ENCODE measurements at places on chromosomes 4 and X. TPM values are rescaled to one million over a fixed set of nuclear protein-coding genes. Genes with fewer than 3 reads are reported as not detected.

Gene BMX
- 0.55 TPM for total RNA-seq

DNA sequence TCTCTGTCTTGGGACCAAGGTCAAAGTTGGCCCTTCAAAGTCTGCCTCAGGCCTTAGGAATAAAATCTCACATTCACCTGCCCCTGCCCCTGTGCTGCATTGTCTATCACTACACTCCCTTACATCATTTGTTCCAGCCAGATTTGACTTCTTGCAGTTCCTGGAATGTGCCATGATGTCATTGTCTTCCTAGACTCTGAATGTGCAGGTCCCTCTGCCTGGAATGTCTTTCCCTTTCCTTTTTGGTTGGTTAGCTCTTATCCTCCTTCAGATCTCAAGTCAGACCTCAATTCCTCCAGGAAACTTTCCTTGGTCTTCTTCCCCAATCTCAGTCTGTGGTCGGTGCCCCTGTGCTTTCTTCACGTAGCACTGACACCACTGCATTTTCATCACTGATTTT, 67.7 kb upstream of the EFNB1 start:
- DNase-seq: no peak

DNA sequence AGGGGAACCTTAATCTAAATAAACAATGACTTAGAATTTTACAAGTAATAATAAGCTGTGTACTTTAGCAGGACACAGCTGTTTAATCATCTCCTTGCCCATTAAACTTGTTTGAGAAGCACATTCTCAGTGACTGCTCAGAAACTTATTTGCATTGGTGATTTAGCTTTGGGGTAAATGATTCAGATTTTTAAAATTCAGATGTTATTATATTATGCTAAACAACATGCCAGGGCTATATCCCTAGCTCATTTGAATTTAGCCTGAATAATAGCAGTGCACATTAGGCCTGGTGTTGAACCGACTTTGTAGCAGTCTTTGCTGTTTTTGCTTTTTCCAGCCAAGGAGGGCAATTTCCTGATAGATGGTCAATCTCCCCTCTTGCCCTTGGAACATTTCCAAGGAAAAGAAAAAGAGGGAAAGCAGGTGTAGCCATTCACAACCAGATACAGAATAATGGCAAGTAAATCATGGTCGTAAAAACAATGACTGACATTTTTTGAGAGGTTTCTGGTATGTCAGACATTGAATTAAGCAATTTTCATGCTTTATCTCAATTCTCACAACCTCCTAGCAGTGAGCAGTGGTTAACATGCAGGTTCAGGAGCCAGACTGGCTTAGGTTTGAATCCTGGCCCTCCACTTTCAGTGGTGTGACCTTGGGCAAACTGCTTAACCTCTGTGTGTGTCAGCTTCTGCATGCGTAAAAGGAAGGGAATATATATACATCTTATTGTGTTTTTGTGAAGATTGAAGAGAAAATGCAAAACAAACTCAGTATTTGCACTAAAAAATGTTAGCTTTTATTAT, 16.8 kb downstream of the ARHGEF38 start:
- DNase-seq: no peak

- DNase-seq: peak; percentile 13
Measured at GRCh38 chrX:7170898-7171297, 22.9 kb upstream of the PUDP start.

DNA sequence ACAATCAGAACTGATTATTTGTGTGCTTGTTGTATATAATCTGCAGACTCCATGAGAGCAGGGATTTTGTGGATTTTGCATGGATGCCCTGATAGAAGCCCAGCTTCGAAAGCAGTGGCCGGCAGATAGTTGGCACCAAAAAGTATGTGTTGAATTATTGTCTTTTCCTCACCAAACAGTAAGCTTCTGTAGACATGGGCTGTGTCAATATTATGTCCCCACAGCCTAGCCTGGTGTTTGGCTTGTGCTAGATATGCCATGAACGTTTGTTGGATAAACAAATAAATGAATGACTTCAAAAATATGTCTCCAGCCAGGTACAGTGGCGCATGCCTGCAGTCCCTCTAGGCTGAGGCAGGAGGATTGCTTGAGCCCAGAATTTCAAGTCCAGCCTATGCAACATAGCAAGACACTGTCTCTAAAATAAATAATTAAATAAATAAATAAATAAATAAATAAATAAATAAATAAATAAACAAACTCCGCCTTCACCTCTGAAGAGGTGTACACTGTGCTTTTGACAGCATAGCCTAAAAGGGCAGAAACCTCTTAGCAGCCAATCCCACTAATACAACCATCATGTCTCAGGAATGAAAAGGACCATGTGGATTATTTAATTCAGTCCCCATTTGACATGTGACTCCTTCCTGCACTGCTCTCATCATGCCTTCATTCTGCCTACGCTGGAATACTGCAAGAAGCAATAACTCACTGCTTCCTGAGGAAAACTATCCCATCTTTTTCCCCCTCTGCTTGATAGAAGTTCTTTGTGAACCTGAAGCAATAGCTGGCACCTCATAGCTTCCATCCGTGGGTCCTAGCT, 335.2 kb downstream of the FBXW7 start:
- no peak for DNase-seq

DNA sequence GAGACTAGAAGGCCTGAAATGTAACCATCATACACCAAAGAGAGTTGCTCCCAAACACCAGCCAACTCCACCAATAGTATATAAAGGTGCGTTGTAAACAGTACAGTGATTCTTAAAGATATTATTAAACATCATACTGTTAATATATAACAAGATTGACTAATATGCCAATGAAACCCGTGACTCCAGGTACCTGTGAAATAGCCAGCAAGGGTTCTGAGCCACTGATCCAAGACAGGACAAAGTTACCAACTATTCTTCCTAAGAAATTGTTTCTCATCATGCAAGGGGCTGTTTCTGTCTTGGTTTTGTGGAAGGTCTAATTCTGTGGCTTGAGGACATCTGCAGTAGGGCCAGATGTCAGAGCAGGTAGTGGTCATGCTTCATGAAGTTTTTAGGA, 47.2 kb downstream of the FHL1 start:
- no peak for DNase-seq

GRCh38 chr4:85603437-85604336, 128.7 kb downstream of the ARHGAP24 start:
- no peak for DNase-seq

DNA sequence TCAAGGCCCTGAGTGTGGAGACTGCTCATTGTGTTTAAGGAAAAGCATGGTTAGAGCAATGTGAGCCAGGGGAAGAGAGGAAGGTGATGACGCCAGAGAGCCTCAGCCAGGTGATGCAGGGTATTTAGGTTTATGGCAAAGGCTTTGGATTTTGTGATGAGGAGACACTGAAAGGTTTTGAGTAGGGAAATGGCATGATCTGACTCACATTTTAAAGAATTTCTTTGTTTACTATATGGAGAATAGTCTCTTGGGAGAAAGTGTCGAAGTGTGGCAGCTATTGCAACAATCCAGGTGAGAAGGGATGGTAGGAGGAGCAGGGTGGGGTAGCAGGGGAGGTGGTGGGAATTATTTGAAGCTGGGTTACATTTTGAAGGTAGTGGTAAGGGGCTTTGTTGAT, 293.4 kb upstream of the IGFBP7 start:
- DNase-seq: no peak

DNA sequence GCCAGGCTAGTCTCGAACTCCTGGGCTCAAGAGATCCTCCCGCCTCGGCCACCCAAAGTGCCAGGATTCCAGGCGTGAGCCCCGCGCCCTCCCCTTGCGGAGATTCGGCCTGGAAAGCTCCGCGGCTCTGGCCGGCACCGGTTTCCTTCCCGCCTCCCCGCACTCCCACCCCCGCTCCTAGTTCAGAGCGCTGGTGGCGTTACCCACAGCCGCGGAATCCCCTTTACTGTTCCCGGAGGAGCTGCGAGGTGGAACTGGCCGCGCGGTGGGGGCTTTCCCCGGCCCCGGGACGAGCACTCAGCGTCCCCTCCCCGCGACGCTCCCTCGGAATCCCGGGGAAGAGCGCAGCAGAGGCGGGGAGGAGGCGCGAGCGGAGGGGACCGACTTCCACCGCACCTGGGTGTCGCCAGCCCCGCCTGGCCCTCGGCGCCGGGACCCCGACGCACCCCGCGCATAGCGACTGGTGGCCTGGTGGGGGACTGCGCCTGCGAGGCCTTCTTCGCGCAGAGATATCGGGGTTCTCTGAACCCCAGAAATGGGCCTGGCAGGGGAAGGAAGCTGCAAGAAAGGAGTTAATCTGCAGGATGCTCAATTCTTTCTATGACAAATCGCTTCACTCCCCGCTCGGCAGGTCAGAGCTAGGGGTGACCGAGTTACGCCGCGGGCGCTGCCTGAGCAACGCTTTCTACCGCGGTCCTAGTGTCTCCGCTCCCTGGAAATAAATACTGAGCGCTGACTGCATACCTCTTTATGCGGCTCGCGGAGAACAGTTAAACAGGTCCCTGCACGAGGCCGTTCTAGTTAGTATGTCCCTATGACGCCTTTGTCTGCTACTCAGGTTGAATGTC, 14.6 kb upstream of the SLC25A4 start:
- DNase-seq: peak; percentile 62

Gene CDKL2
- total RNA-seq: 11.3 TPM

DNA sequence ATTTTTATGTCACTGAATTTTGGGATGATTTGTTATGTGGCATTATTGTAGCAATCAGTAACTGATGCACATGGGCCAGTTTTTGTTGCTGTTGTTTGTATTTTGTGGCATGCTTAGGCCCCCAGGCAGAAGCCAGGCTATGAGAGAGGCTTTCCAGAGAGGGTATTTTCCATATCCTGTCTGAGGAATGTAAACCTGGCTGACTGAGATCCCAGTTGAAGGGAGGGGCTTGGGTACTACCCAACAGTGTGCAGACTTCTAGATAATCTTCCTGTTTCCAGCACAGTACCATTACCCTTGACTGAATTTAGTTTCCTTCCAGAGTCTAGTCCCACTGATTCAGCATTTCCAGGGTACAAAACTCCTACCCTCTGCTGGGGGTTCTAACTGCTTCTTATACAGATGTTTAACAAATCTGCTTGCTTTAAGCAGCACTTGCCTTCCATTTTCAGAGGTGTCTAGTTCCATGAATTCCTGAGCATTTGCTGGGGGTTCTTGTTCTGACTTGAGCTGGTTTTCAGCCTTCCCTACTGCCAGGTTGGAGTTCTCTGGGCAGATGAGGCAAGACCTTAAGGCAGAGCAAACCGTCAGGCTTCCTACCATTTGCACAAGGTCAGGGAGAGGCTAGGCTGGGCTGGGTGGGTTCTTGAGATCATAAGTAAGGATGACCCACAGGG, 104.7 kb upstream of the EGFL6 start:
- no peak for DNase-seq

DNA sequence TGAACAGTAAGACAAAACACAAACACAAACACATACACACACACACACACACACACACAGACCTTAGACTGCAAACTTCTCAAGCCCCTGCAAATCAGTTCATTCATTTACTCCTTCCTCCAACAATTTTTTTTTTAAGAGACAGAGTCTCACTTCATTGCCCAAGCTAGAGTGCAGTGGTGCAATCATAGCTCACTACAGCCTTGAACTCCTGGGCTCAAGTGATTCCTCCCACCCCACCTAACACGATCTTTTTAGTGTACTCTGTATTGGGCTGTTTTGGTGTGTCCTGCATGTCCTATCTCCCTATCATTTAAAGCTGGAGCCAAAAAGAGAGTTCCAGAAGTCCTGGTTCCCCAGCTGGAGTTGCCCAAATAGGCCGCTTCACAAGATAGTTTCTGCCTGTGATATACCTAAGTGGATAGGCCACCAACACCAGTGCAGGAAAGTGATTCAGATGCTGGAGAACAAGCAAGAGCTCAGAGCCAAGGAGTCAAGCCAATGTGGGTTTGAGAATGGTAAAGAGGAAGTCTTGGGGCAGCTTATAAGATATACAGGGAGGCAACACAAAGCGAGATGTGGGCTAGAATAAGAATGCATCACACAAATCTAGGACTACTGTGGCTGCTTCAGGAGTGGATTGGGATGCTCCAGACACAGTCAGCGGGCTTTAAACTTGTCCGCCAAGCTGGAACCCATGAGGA, 85.4 kb upstream of the RAPGEF2 start:
- no peak for DNase-seq

DNA sequence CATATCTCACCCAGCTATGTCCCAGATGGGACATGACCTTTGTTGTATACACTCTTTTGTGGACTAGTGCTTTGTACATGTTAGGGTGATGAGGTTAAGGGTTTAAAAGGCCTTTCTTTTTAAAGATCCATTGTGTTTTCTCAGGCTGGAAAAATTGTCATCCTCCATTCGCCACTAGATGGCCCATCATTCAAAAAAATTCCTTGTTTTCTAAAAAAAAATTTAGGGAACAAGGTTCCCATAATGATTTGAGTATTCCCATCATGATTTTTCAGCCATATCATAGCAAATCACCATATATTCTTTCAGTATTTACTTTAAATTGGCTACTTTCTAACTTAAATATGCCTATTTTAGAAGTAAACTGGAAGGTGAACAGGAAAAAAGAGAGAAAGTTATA, 91.9 kb upstream of the TMEM164 start:
- DNase-seq: no peak

- DNase-seq: no peak
Measured at GRCh38 chr4:183012879-183013729, 86.0 kb upstream of the WWC2 start.

- no peak for DNase-seq
Measured at GRCh38 chr4:144176476-144176875, 36.0 kb upstream of the GYPA start.

DNA sequence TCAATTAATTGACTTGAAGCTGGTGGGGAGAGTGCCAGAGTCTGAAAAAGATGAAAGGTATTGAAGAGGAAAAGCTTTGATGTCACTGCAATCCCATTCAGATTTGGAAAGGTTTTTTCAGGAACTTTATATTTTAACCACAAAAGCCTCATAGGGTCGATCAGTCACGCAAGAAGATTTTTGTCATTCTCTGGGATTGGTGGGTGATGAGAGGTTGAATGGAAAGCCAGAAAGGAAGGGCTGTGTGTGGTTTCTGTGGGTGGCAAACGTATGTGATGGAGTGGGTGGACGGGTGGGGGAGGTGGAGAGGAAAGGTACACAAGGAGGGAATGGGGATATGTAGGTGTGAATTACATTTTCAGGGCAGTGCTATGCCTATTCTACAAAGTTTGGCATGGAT, 173.8 kb upstream of the SCML1 start:
- DNase-seq: no peak

DNA sequence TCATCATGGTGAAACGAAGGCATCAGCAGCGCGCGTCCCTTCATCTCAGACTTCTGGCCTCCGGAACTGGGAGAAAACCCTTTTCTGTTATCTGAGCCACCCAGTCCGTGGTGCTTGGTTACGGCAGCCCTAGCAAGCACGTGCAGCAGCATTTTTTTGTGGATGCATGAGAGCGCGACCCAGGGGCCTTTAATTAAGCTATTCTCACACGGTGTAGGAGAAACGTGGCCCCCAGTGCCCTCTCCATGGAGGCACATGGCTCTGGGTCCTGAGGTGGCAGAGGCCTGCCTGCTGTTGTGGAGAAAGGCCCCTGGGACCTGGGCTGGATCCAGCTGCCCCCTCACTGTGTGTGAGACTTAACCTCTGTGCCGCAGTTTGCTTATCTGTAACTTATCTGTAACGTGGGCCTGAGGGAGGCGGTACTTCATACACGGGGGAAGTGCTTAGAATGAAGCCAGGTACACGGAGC, 9.5 kb downstream of the CLCN4 start:
- DNase-seq: no peak
